ENCODE measurements at places on chromosomes 2 and 18.

- DNase-seq = no peak
Measured at GRCh38 chr2:54858021-54858681, 134.7 kb downstream of the EML6 start.

DNA sequence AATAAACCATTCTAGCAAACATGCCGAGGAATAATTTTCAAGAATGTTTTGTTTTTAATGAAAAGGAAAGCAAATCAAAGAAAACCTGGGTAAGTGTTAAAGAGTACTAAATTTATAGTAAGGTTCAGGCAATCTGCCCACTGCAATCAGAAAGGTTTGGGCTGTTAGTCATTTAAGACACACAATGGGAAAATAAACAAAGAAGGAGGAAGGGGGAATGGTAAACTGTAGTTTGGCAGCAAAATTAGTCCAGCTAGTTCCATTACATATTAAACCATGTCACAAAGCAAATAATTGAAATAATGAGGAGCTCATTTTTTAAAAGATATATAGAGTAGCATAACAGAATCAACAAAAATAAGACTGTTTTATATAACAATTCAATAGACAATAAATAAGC, 87.5 kb upstream of the COPS8 start:
- DNase-seq = no peak

DNA sequence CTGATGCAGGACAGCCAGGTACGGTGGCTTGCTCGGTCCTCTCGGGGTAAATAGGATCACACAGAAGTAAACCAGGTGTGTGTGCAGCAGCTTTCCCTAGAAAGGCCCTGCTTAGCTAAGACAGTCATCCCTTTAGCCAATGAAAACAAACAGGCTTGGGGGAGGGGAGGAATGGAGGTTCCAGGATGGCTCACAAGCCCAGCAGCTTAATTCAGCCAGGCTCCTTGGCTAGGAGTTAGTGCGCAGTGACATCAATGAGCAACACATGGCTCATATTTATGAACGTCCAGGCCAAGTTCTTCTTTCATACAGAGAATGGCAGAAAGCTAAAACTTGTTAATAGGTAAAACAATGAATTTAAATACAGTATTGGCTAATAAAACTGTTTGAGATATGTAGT, 10.2 kb downstream of the IAH1 start:
- no peak for DNase-seq

GRCh38 chr2:216666461-216667233, 28.7 kb downstream of the IGFBP5 start:
- peak; percentile 58 for DNase-seq

GRCh38 chr2:46329340-46329739, 32.1 kb downstream of the EPAS1 start:
- no peak for DNase-seq

DNA sequence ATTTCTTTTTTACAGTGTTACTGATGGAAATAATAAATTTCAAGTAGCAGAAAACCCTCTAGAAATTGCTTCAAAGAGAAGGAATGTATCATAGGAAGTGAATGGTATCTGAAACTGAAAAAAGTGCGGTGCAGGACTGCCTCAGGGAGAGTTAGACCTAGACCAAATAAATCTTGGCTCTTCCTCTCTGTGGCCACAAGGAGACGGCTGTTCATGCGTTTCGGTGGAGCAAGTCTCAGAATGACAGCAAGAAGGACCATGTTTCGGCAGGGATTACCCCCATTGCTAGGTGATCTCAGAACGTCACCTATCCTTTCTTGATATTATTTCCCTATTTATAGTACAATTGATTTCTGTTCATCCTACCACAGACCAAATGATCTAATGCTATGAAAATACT, 522.3 kb downstream of the SOX11 start:
- DNase-seq = no peak

- DNase-seq = no peak
Measured at GRCh38 chr2:27823135-27823534, 51.6 kb downstream of the MRPL33 start.

DNA sequence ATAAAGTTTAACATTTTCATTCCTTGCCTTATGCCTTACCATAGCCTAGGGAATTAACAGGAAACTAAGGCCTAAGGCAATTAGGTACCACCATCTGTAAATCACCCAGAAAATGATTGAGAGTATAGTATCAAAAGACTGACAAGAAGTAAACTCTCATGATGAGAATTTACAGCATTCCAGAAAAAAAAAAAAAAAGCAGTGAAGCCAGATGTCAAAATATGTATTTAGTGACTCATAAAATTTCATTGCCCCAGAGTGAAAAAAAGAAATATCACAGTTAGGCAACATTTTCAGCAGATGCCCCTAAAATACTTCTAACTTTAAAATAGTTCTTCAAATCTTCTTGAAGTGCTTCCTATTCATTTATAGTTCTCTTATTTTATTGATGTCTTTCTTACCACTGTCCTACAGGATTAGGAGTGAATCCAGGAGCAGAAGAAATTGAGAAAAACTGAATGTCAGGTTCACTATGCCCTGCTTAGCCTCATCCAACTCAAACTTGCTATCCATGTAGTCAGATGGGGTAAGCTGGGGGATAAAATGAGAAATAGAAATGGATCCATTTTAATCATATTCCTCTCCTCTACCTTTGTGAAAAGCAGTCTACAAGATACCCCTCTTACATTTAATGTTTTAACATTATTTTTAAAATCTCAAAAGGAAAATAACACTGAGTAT, 57.3 kb upstream of the TANK start:
- DNase-seq = no peak
